Urinary bladder (tissue), 4 donors: ENCODE measurements at places on chromosomes 2 and 18. TPM values are rescaled to one million over a fixed set of nuclear protein-coding genes. Genes with fewer than 3 reads are reported as not detected.

The SCN2A gene
- 5.3 TPM for total RNA-seq

The LRRC30 gene
- 0.32 TPM for total RNA-seq

The ZNF804A gene
- 4.3 TPM for total RNA-seq

The KIDINS220 gene
- total RNA-seq: 157 TPM

The C2orf76 gene
- 25.3 TPM for total RNA-seq
